Bronchial epithelial cell (primary cell): ENCODE measurements at places on chromosomes 5 and 9. TPM values are rescaled to one million over a fixed set of nuclear protein-coding genes. Genes with fewer than 3 reads are reported as not detected.

The ANGPTL2 gene
- total RNA-seq, result 0.13 and 0.79 TPM in 2 replicates

The NHP2 gene
- total RNA-seq, result 133 and 161 TPM in 2 replicates

The HACD4 gene
- total RNA-seq, result 0.79 and 2.4 TPM in 2 replicates

The IFNA8 gene
- total RNA-seq, result not detected in 2 replicates

The RABL6 gene
- 79.5 and 88.5 TPM in 2 replicates for total RNA-seq

The CCIN gene
- total RNA-seq, result not detected in 2 replicates

The GARNL3 gene
- total RNA-seq, result 2.4 and 5.4 TPM in 2 replicates
